ENCODE measurements at places on chromosomes 2 and 18.

- no peak for DNase-seq
Measured at GRCh38 chr18:61965311-61965710, 72.5 kb upstream of the RNF152 start.

DNA sequence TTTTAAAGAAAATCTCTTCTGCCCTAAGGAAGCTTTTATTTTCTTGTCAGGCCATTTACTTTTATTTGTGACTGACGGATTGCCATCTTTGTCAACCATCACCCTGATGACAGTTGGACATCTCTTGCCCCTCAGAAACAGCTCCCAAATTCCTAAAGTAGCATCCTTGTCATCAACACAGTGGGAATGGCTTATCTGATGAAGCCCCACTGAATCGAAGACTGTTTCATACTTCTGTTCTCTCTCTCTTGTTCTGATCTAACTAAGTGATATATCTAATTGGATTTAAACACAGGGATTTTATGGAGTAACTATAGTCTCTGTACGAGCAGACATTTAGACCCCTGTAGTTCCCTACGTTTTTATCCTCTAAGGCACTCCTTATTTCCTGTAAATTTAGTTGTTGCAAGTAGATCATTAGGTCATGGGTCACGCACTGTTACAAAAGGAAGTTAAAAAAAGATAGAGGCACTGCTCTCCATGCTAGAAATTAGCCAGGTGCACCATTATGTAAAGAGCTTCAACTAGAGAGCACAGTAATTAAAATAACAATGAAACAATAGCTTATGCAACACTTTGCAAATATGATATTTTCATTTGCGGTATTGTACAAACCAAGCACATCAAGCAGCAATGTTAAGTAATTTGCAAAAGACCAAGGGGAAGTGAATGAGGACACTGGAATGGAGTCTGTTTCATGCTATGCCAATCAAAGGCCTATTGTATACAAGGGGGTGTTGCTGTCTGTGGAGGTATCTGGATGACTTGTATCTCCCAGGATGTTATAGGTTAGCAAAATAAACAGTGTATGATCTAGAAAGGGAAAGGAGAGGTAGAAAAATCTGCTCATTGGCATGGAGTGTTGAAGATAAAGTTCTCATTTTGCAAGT is 284.7 kb downstream of the LRRTM1 start:
- no peak for DNase-seq

GRCh38 chr18:44735096-44735495 is 54.4 kb downstream of the SETBP1 start:
- no peak for DNase-seq

GRCh38 chr2:223363085-223363484 is 239.1 kb downstream of the SCG2 start:
- no peak for DNase-seq

GRCh38 chr18:78814766-78815165 is 164.9 kb upstream of the SALL3 start:
- DNase-seq, result no peak

DNA sequence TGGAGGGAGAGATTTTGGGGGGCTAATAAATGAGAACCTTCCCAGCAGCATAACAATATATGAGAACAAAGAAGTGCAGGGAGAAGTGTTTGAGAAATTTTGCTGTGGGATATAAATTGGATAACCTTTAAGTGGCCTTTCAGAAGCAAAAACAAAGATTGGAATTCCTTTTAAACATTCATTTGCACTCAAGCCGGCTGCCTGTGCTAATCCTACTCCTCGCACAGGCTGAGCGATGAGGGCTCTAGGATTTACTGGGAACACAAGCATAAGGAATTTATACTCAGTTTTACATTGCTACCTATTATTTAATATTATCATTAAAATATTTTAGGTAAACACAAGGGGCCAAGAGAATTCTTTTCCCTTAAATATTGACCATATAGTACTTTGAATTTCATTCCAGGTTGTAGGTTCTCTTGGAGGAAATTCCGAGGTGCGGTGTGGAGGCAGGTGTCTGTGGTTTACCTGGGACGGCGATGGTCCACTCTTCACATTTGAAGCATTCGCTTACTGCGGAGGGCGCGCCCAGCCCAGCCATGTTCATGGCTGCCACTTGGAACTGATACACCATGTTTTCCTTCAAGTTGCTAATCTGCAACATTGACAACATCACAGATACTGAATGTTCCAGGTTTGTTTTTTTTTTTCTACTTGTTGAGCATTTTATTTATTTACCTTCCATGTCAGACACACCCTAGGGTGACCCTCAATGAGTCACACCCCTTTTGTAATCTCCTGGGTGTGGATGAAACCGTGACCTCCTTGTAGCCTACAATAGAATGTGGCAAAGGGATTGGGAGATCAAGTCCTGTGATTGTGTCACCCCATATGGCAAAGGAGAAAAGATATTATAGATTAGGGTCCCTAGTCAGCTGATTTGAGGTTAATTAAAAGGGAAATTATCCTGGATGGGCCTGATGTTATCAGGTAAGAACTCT is 100.1 kb downstream of the MYOM1 start:
- DNase-seq, result no peak

DNA sequence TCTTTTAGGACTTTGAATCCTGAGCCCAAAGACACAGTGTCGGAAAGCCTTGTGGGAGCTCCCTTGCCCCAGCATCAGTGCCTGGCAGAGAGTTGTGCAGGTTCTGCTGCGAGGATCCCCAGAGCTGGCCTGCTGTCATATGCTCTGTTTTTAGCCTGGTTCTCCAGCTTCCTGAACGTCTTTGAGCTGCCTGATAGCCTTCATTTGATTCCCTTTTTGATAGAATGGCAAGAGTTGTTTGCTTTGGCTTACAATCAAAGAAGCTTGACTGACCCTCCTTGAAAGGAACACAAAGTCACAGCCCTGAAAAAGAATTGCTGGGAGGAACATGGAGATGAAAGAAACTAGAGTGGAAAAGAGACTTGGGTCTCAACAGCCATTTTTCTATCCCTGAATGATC is 95.4 kb downstream of the C1QL2 start:
- DNase-seq, result no peak

DNA sequence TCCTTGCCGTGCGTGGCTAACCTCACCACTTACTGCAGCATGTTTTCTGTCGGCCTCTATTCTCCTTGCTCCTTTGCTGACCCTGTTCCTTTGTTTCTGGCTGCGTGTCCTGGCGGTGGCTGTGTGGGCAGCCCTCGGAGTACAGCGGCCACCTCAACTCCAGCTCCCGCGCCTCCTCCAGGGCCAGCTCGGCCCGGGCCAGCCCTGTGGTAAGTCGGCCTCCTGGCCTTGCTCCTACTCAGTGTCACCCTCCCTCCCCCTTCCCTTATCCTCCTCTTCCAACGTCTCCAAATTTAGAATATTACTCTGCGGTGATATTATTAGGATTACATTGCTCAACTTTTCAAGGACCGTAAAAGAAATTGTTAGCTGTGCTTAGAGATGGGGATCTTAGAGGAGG is 59.5 kb upstream of the RBM44 start:
- DNase-seq, result no peak

- no peak for DNase-seq
Measured at GRCh38 chr2:191666732-191667131, 11.2 kb upstream of the NABP1 start.

DNA sequence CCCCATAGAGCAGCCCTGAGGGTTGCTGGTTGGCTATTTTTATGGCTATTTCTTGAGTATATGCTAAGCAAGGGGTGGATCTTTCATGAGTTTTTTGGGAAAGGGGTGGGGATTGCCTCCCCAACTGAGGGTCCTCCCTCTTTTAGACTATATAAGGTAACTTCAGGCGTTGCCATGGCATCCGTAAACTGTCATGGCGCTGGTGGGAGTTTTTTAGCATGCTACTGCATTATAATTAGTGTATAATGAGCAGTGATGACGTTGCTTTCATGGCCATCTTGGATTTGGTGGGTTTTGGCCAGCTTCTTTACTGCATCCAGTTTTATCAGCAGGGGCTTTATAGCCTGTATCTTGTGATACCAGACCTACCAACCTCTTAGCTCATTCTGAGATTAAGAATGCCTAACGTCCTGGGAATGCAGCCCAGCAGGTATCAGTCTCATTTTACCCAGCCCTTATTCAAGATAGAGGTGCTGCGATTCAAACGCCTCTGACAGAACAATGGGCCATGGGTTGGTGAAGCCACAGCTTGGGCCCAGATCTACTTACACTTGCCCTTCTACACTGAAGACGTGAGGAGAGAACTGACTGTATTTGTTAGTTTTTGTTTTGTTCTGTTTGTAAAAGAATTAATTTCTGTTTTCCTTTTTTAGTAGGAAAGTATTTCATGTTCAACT is 53.8 kb upstream of the TMEM163 start:
- DNase-seq, result no peak

GRCh38 chr2:98554116-98554861 is 54.0 kb downstream of the COA5 start:
- no peak for DNase-seq

- no peak for DNase-seq
Measured at GRCh38 chr2:76675212-76675611, 847.0 kb downstream of the LRRTM4 start.

DNA sequence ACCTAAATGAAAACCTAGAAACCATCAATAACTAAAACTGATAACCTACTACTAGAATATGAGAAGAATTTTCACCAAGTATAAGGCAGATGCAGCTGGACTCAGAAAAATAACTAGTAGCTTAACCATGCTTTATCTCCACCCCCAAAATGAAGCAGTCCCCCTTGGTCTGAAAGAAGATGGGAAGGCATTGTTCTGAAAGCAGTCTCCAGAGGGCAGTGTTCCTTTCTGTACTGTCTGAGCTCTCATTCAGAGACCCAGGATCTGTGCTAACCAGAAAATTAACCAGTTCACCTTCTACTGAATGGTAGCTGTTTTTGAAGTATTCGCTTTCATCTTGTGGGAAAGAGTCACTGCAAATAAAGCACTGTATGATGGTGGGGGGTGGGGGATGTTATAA is 273.0 kb downstream of the PDE11A start:
- peak; percentile 40 for DNase-seq

- DNase-seq, result peak; percentile 65
Measured at GRCh38 chr2:55827855-55828254, 95.7 kb downstream of the EFEMP1 start.

GRCh38 chr2:200422532-200423261 is 87.2 kb downstream of the KCTD18 start:
- no peak for DNase-seq

- DNase-seq, result no peak
Measured at GRCh38 chr2:207136874-207137273, 28.9 kb downstream of the KLF7 start.

GRCh38 chr2:46663614-46664013 is 184.2 kb downstream of the TMEM247 start:
- DNase-seq, result peak; percentile 60

GRCh38 chr2:5974477-5974876 is 282.3 kb downstream of the SOX11 start:
- DNase-seq, result no peak

DNA sequence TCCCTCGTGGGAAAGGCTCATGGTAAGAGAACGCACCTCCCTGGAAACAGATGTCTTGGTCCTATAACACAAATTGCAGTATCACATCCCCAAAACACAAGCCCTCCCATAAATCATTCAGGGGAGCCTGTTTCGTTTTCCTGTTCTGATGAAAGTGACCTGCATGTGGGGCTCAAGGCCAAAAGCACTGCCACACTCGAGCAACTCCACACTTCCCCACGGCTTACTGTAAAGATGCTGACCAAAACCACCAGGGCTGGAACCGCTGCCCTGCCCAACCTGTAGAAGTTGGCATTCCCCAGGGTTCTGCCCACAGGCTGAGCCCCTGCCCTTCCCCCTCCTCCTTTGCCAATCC is 139.7 kb downstream of the BCL11A start:
- no peak for DNase-seq

DNA sequence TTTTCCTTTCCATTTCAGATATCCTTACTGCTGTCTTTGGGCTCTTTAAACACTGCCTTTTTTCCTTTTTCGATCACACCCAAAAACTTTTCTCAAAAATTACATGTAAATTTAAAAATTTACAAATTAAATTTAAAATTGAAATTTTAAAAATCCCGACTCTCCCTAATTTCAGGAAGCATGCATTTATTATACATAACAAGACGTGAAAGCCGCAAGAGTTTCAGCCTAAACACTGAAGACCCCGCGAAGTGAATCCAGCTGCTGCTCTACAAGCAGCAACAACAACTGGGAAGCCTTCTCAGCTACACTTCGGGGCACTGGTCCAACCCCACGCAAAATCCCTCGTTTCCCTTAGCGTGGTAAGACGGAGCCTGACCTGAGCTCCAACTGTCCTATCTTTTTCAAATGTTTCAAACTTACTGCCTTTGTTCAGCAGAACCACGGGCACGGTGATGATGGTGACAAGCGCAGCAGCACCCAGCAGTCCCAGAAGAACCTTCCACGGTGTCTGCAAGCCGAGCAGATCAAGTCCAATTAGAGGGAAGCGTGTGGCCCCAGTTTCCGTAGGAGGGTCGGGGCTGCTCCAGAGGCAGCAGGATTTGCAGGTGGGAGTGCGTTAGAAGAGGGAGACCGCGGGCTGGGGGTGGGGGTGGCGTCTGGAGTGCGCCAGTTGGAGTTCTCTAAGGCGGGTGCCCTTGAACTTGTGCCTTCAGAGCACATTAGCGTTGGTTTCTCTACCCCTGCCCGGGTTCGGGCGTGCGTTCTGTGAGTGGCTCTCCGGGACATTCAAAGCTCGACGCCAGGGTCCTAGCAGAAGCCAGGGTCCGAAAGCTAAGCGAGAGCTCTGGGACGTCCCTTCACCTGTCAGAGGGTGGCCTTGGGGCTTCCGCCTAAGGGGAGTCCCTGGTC is 783 bp downstream of the DPP4 start:
- peak; percentile 18 for DNase-seq

- DNase-seq, result no peak
Measured at GRCh38 chr2:136021976-136022375, 36.5 kb upstream of the DARS1 start.

DNA sequence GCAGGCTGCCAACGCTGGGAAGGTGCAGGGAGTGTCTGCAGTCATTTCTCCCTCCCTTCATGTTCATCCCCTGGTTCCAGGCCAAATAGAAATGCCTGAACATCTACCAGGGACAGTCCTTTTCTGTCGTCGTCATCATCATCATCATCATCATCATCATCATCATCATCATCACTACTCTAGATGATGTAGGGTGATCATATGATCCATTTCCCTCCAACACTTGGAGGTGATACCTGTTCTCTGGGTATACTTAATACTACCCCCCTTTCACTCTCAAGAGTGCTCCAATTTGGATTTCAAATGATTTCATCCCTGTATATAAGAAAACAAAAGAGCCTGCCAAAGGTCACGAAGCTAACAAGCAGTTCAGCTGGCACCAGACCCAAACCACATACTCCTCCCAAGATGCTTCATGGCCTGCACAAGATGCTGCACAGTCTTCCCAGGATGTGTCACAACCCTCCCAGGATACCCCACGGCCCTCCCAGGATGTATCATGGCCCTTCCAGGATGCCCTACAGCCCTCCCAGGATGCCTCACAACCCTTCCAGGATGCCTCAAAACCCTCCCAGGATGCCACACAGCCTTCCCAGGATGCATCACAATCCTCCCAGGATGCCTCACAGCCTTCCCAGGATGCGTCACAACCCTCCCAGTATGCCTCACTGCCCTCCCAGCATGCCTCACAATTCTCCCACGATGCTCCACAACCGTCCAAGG is 257.9 kb downstream of the DYSF start:
- DNase-seq, result peak; percentile 89

GRCh38 chr2:148658807-148659722 is 14.5 kb downstream of the EPC2 start:
- DNase-seq, result peak; percentile 56
